HuH-7.5 (cell line): ENCODE measurements at places on chromosomes 2 and 18.

DNA sequence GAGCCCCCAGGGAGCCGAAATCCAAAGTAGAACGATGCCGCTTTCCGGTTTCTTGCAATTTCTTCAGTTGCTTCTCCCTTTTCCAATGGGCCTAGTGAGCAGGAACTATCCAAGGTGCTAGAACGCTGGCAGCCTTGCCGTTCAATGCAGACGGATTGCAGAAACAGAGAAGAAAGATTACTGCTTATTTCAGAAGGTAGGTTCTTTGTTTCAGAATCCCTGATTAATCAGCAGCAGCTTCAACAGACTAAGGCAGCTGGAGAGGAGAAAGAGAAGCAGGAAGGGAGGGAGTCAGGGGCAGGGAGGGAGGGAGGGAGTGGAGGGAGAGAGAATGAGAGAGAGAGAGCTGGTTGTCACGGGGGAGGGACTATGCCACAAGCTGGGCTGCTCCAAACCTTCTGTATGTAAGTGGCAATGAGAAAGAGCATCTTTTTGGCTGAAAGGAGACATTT lies 576 bp downstream of the NYAP2 start:
- no peak for DNase-seq

DNA sequence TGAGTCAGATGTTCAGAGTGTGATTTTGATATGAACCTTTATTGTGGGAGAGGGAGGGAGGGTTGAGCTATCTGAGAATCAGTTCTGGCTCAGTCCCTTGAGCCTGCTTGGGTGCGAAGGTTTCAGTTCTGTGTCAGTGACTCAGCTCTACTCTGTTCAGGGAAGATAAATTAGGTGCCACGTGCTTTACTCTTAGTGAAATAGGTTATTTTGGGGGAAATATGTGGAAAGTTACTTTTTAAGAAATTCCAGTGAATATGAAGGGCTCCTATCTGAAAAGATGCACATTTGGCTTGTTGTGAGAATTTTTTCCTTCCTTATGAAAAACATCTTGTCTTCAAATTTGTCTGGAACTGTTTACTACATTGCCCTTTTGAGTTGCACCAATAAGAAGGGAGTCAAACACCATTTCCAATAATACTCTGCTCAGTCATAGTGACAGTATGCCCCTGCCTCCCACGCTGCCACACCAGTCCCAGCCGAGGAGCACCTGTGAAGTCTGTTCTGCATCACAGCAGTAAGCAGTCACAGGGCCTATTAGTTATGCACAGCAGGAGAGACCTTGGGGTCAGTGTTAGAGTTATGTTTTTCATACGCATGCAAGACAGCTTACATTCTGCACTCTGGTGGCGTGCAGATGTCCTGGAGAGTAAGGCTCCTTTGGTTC lies 32.8 kb upstream of the DNAH7 start:
- DNase-seq, result no peak

- peak; percentile 37 for DNase-seq
These were observed 99.5 kb upstream of the STK39 start for GRCh38 chr2:168346725-168347477.

DNA sequence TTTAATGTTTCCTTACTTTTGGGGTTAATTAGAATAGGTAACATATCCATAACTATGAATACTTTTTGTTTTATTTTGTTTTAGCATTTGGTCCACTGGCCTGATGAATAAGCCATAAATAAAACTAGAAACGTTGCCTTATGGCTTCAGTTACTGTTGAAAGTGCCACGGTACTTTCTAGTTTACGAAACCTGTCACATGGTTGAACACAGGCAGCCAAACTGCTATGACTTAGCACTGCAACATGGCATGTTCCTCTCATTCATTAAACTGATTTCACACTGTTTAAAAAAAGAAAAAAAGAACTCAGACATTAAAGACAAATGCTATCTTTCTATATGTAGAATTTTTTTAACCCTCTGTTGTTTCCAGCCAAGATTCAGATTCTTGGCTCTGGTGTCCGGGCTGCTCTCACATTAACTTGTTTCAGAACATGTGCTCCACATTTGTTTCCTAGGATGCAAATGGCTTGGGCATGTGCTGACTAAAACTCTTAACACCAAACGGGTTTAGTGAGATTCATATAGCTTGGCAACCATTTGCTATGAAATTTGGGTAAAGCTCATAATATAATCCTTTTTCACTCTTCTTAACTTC lies 323.9 kb upstream of the RND3 start:
- DNase-seq, result no peak

GRCh38 chr2:238801791-238802190 lies 46.1 kb upstream of the TWIST2 start:
- no peak for DNase-seq

DNA sequence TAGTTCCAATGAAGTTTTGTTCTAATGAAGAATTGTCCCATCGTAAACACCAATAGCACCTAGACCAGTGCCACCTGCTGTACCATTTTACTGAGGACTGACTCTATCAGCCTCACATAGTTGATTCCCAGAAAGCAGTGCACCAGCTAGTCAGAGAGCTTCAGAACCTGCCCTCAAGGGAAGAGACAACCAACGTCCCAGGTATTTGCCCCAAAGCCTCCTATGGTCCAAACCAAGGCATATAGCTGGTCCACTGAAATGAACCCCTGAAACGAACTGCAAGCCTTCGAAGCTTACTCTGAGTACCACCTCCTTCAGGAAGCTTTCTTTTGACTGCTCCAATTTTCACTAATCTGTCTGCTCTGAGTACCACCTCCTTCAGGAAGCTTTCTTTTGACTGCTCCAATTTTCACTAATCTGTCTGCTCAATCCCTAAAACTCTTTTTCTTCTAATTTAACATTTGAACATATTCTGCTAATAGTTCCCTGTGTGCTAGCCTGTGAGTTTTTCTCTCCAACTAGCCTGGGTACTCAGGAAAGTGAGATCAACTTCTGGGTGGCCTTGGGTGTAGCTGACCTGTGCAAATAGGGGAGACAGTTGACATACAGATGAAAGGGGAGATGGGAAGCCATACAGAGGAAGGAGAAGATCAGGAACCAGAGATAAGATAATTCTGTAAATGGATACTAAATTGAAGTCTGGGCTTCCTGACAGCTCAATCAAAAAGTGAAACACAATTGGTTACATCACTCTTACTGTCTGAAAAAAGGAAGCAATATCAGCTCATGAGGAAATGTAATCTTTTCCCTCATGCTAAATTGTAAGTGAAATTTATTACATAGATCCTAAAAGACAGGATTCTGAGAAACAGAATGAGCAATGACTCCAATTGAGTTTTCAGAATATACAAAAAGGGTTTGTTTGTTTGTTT lies 33.5 kb upstream of the EML4 start:
- no peak for DNase-seq

- DNase-seq, result no peak
These were observed 23.3 kb downstream of the GLS start for GRCh38 chr2:190903693-190904450.

DNA sequence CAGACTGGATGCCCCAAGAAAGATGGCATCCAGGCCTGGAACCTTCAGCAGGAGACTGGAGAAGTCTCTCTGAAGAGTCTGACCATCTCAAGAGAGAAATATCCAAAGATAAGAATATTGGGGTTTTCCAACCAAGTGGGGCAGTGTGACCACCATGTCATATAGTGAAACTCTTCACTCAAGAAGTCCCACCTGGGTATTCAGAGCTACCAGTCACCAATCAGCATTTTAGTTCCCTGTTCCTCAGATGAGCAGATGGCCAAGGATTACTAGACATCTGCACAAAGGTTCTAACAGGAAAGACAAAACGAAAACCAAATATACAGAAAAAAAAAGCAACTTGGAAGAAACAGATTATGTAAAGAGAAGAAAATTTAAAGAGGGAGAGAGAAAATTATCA lies 38.5 kb upstream of the CXCR4 start:
- no peak for DNase-seq

- no peak for DNase-seq
These were observed 83.2 kb downstream of the DDX1 start for GRCh38 chr2:15674637-15675455.

- DNase-seq, result no peak
These were observed 48.3 kb upstream of the ACAA2 start for GRCh38 chr18:49861659-49862058.

DNA sequence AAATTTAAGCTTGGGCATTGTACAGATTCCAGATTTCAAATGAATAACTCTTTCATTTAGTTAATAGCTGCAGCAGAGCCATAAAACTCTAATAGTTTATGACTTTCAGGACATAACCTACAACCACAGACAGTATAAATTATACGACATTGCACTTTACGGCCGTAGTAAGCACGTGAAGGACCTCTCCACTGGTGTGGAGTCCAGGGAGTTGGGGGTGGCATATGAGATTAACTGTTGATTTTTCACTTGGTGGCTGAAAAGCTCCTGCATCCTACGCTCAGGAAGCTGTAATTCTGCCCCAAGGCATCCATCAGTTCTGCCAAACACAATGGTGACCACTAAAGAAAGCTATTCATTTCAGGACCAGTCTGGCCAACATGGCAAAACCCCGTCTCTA lies 376.2 kb downstream of the SOX11 start:
- no peak for DNase-seq

DNA sequence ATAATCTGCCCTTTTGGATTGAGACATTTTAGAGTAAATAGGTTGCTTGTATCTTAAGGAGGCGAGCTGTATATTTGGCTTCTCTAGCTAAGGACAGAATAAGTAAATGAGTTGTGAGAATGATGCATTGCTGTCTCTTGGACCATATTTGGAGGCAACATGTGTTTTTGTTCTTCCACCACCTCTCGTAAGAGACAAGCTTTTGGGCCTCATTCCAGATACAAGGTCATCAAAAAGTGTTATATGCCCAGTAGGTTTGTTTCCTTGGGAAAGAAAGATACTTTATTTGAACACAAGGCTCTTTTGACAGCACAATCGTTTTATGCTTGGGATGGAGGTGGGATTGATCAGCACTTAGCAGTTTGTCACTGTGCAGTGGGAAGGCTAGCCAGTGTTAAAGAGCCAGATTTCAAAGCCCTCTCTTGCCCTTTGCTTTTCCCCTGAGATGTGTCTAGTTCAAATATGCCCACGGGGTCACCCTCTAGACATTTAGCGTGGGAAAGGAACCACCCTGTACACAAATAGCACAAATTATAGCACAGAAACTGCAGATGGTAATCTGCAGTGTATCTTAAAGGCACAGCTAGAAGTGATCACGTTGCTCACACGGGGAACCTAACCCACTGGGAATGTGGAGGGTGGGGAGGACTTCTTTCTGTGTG lies 131.3 kb downstream of the MAP4K4 start:
- no peak for DNase-seq

DNA sequence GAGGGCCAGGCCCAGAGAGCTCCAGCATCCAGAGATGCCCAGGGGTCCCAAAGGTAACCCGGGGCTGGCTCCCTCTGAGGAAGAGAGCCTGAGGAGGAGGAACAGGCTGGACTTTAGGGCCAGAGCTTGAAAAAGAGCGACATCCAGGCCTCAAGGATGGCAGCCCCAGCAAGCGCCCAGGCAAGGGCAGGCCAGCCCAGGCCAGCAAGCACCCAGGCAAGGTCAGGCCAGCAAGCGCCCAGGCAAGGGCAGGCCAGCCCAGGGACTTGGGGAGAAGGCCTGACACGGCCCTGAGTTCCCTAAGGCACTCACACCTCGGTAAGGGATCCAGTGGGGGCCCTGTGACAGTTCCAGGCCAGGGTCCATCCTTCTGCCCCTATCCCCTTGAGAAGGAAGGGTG lies 30.4 kb downstream of the DBI start:
- DNase-seq, result no peak

GRCh38 chr2:2590141-2590540 lies 259.1 kb upstream of the MYT1L start:
- no peak for DNase-seq

DNA sequence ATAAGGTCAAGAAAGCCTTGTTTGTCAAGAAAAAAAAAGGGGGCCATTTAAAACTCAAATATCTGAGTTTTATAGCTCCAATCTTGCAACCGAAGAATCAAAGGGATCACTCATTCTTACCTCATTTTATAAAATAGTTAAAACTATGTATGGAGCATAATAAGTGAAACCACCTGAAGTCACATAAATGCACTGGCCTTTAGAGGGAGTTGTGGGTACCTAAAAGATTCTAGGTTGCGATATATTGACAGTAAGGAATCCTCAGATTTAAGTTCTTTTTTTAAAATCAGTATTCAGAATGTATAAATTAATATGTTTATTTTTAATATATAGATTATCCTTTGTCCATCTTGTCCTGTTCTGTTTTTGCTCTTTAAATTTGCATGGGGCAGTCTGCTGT lies 3.4 kb downstream of the ARHGAP28 start:
- DNase-seq, result no peak

DNA sequence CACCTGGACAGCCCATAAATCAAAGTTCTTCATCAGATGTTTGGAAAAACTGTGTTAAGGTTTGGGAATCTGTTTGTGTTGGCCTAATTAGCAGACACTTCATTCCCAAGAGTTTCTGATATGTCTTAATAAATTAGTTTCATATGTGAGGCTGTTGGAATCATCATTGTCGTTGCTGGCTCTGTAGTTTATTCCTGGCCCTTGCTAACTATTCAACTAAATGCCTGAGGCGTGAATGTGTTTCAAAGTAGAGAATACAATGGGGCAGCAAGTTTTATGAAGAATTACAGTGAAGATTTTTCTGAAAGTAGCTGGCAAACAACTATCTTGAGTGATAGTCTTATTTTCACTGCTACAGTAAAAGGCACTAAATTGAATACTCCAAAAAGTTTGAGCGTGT lies 141.1 kb downstream of the PARD3B start:
- no peak for DNase-seq

DNA sequence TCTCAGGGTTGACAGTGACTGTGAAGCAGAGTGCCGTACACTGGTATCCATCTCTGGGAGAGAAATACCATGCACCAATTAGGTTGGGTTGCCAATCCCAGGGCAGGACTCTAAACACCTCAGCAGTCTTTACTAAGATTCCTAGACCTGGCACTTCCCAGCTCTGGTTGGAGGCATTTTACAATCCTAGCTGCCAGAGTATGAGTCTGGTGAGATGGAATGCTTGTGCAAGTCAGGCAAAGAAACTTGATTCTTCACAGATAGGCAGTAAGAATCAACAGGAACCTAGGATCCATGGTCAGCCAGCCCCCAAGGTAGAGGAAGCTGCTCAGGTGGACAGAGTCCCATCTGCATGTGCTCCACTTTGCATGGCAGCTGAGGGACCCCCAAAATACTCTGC lies 6.0 kb upstream of the UGT1A5 start:
- DNase-seq, result no peak

DNA sequence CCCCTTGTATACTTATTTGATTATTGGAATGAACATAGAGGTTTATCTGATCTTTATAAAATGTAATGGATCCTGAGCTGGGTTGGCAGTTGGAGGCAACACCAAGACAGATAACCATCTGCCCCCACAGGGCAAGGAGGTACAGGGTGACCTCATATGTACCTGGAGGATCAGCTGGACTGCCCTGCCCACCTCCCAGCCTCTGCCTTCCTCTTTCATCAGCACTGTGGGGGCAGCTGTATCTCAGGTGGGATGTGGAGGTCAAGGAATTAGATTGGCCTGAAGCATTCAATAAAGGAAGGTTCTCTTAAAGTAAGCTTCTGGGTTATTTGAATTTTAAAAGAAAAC lies 92.6 kb downstream of the LYPD6 start:
- DNase-seq, result no peak

GRCh38 chr2:84875213-84875560 lies 5.7 kb downstream of the TRABD2A start:
- DNase-seq, result no peak
